ENCODE measurements at places on chromosomes 2 and 18. TPM values are rescaled to one million over a fixed set of nuclear protein-coding genes. Genes with fewer than 3 reads are reported as not detected.

ALPI gene
- total RNA-seq, result not detected

SERPINB12 gene
- not detected for total RNA-seq

DNA sequence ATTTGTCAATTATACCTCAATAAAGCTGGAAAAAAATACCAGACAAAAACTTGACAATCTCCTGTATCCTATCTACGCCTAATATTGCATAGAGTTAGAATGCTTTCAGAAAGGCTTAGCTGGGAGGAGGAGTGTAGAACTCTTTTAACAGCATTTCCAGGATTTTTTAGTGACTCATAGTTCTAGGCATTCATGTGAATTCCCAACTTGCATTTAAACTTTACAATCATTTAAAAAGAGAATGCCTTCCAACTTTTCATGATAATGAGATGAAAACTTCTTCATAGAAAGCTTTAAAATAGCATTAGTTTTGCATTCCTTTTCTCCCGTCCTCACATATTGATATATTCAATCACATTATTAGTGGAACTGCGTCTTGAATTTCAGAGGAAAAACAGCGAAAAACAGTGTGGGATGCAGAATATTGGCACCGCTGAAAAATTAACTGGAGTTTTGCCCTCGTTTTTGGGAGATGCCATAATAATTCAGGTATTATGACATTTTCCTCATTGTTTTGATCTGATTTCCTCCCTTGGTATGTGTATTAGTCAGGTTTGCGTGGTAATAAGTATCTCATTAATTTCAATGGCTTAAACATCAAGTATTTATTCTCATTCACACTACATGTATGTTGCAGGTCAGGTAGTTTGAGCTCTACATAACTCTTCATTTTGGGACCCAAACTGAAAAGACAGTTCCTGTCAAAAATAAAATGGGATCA, 293.2 kb upstream of the FIGN start:
- DNase-seq, result peak; percentile 4

GRCh38 chr2:196827356-196827755, 18.2 kb upstream of the C2orf66 start:
- DNase-seq, result no peak

DNA sequence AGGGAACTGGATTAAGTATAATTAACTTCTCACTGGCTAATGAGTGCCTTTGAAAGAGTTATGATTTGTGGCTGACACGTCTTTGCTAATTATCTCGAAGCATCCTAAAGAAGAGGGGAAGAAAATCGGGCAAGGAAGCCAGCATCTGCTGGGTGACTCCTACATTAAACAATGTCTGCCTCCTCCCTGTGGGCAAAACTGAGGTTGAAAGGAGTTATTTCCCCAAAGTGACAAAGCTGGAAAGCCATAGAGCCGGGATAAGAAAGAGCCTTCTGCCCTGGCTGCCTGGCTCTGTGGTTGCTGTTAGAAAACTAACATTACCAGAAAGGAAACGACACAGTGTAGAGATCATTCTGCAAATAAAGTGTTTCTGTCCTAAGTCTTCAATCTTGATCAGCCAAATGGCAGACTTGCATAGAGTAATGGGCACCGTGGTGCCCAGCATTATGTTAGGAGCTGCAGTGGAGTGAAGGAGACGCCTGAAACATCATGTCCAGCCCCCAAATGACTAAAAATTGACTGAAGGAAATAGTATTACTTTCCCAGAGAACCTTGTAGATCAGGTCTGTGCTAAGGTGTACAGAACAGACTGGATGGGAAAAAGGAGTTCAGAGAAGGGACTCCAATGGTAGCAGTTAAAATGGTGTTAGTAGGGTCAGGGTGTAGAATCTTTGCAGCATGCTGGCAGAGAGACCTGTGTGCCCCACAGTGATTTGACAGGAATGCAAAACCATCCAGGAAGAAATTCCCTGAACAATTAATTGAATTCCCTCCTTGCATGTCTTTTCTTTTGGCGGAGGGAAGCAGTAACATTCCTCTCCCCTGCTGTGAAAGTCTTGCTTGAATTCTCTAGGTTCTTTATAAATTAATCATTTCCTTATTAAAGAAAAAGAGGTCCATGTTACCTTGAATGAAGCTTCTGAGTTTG, 44.4 kb downstream of the ALPK2 start:
- DNase-seq, result peak; percentile 70

ANKRD30BL gene
- not detected for total RNA-seq

DNA sequence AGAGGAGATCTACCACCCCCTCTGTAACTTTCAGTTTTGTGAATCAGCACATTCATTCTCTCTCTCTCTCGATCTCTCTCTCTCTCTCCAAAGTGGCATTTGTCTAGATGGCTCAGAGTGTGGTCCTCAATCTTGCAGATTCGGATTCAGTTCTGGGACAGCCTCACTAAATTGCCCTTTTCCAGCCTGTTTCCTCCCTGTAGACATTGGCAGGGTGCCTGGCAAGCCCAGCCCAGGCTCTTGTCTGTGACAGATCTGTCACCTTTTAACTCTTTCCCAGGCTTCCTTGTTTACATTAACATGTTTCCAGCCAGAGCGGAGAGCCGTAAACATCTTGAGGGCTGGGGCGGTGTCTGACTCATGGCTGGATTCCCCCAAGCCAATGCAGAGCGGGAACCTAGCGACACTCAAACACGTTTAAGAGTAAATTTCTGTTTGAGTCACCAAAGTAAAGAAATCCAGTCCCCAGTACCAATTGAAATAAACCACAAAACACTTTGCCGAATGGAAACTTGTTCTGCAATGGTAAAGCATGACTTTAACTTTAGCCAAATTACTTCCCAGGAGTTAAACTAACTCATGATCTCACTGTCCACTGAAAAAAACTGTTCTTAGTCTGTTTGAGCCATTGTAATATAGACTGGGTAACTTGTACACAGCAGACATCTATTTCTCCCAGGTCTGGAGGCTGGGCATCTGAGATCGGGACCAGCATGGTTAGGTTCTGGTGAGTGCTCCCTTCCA, 6.6 kb upstream of the CYP27C1 start:
- DNase-seq, result peak; percentile 97

DNA sequence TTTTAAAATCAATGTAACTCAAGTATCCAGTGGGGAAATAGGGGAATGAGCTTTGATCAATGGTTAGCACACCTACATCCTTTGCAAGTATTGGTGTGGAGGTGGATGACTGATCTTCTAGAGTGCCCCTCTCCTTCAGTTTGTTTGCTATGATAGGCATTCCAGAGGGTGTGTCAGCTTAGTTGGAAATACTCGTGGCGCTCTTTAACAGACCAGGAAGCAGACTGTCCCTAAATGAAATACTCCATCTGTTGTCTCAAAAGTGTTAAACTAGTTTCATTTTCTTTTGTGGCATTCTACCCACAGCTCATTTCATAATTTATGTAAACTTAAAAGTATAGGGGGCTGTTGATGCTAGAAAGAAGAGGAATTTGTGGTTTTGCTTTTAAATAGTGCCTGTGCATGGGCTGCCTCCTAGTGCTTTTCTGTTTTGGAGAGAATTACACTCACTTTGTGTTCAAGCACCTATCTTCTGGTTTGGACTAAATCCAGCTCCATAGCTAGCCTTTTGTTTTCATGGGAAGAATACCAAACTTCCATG, 66.2 kb downstream of the STAT1 start:
- peak; percentile 65 for DNase-seq

DNA sequence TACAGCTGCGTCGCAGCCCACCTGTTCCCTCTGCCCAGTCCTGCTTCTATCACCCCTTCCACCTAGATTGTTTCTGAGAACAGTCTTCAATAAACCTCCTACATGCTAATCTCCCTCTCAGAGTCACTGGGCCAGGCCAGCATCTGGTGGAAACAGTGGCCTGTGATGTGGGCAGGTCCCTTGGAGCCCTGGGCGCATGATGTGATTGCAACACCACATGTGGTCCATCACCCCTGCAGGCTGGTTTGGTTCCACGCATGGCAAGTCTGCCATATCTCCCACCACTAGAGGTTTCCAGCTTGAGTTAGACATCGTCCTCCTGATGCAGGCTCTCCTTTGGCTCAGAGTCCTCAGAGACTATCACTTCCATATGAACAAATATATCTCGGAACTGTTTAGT, 83.5 kb downstream of the PRKCE start:
- DNase-seq, result no peak

- no peak for DNase-seq
These were observed 206.4 kb downstream of the NOL4 start for GRCh38 chr18:34018336-34018735.

DNA sequence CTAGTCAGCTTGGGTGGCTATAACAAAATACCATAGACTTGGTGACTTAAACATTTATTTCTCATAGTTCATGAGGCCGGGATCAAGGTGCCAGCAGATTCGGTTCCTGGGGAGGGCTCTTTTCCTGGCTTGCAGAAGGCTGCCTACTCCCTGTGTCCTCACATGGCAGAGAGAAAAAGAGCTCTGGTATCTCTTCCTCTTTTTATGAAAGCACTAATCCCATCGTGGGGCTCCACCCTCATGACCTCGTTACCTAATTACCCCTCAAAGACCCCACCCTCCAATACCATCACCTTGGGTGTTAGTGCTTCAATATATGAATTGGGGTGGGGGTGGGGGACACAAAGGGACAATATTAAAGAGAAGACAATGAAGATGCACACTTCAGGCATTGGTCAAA, 67.1 kb upstream of the CCBE1 start:
- no peak for DNase-seq

- no peak for DNase-seq
These were observed 48.2 kb downstream of the SLC66A3 start for GRCh38 chr2:11203480-11203879.

Measured in SJSA1 (cell line).